ENCODE measurements at places on chromosomes 5 and 9.

GRCh38 chr5:78331523-78332080 is 28.8 kb upstream of the SCAMP1 start:
- DNase-seq: no peak
- H3K36me3 ChIP-seq: no peaks in the 10 kb centered on the region
- H3K27me3 ChIP-seq: peaks cover 4% of the 10 kb centered on the region
- no peak overlapping the region for H3K27ac ChIP-seq
- H3K4me3 ChIP-seq: no peak overlapping the region

DNA sequence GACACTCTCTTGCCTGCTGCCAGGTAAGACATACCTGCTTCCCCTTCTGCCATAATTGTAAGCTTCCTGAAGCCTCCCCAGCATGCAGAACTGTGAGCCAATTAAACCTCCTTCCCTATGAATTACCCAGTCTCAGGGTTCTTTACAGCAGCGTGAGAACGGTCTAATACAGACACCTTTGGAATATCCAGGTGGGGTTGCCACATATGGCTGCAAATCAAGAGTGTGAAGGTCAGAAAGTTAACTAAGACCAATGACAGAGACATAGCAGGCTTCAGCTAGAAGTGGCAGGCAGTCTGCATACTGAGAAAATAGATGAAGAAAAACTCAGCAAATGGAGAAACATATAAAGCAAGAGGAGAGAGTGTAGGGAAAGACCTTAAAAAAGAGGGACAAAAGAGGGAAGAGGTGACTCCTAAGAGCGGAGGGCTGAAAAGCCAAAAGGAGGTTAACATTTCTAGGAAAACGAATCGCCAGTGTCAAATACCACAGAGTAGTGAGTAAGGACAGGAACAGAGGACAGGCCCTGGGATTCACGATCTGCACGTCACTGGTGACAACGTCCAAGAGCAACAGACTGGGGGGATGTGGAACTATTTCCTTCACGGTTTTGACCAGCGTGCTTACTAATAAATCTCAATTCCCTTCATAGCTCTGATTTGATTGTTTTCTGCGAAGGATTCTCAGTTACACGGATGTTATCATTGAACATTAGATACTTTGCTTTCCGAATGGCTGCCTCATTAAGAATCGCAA is 1.7 kb upstream of the ACO1 start:
- H3K4me1 ChIP-seq: peaks cover 3% of the 10 kb centered on the region
- H3K27ac ChIP-seq: no peak overlapping the region

DNA sequence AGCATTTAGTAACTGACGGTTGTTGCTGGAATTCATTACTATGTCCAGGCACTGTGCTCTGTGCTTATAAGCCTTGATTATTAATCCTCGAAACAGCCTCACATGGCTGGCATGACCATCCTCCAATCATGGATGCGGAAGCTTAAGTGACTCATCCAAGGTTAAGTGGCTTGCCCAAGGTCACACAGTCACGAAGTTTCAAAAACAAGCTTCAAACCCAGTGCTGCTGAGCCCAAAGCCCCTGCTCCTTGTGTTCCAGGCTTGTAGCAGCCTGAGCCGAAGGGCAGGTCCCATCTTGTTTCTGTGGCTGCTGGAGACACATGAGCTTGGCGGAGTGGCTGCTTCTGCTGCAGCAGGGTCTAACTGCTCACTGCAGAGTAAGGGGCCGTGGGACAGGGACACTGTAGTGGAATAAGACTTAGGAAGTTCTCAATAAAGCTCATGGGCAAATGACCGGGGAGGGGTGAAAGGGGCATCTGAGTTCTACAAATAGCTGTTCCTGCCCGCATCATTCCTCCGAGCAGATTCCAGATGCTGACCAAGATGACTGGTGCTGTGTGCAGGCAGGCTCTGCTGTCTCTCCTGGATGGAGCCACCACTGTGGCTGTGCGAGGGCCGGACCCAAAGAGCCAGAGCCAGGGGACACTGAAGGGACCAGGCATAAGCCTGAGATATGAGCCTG is 32.4 kb downstream of the WHRN start:
- no peaks in the 10 kb centered on the region for H3K27me3 ChIP-seq
- no peak overlapping the region for H3K4me3 ChIP-seq
- H3K4me1 ChIP-seq: peaks cover 5% of the 10 kb centered on the region
- no peak overlapping the region for H3K27ac ChIP-seq
- H3K36me3 ChIP-seq: peaks cover 4% of the 10 kb centered on the region

DNA sequence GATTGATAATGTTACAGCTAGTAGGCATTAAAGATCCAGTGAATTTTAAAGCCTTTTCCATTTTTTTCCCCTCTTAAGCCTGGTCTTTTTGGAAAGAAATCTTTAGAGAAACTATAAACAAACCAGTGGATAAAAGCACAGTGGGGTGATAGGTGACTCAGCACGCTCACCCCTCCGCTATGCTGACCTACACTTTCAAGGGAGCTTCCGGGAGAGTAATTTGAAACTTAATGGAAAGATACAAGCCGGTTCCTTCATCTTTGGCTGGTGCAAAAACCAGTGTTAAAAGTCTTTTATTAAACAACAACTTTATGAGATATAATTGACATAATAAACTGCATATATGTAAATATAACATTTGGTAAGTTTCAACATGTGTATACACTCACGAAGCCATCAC is 27.0 kb upstream of the ALDOB start:
- no peaks in the 10 kb centered on the region for H3K36me3 ChIP-seq
- peaks cover 13% of the 10 kb centered on the region for H3K27me3 ChIP-seq
- no peak for DNase-seq
- H3K4me3 ChIP-seq: no peak overlapping the region
- H3K4me1 ChIP-seq: peaks cover 9% of the 10 kb centered on the region

DNA sequence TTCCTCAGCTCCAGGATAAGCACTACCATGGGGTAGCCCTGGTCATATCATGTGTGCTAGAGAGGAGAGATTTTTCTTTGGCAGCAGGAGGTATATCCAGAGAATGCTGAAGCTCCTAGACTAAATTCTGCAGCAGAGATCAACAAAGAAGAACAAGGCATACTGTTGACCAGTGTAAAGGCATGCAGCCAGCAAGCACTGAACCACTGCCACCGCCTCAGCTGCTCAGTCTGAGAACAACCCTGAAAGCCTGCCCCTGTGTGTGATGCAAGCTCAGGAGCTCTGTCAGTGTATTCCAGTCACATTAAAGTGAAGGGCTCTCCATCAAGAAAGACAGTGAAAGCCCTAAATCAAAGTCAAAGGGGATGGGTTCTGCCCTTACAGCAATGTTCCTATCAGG is 439.5 kb upstream of the CD180 start:
- no peak overlapping the region for H3K4me3 ChIP-seq
- H3K27me3 ChIP-seq: no peaks in the 10 kb centered on the region
- H3K4me1 ChIP-seq: peaks cover 10% of the 10 kb centered on the region
- no peak overlapping the region for H3K27ac ChIP-seq

GRCh38 chr5:169637549-169638121 is 560 bp downstream of the DOCK2 start:
- no peaks in the 10 kb centered on the region for H3K4me1 ChIP-seq
- no peak overlapping the region for H3K27ac ChIP-seq
- H3K4me3 ChIP-seq: no peak overlapping the region
- H3K27me3 ChIP-seq: peaks cover 62% of the 10 kb centered on the region

DNA sequence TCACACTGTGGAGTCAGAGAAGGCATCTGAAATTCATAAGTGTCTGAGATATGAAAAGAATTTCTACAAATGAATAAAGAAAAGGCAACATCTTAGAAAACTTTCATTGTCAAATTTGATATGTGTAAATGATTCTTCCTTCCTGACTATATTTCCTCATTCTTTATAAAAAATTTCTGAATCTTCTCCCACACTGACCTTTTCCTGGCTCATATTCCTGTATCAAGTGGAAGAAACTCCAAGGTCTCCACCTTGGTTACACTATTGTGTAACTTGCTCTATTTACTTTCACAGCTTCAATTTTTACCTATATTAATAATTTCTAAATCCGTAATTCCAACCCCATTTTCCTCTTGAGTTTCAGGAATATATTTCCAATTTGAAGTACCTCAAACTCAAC is 93.5 kb upstream of the FBXL7 start:
- H3K27me3 ChIP-seq: no peaks in the 10 kb centered on the region
- no peaks in the 10 kb centered on the region for H3K4me1 ChIP-seq
- H3K4me3 ChIP-seq: no peak overlapping the region
- H3K27ac ChIP-seq: no peak overlapping the region

DNA sequence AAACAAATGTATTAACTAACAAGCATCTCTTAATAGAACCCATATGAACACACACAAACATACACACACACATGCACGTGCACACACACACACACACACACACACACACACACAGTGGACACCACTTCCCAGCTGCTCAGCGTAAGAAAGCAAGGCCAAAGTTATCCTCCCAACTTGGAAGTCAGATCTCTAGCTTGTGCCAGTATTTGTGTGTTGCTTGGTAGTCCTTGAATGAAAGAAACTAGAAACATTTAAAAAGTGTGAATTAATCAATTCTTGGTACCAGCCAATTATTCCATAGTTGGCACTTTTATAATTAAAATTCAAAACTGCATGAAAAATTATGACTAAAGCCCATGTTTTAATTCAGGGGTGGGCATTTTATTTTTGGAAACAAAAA is 178.1 kb downstream of the TMEM161B start:
- H3K4me1 ChIP-seq: peaks cover 11% of the 10 kb centered on the region
- DNase-seq: no peak
- H3K36me3 ChIP-seq: no peaks in the 10 kb centered on the region
- H3K4me3 ChIP-seq: no peak overlapping the region

DNA sequence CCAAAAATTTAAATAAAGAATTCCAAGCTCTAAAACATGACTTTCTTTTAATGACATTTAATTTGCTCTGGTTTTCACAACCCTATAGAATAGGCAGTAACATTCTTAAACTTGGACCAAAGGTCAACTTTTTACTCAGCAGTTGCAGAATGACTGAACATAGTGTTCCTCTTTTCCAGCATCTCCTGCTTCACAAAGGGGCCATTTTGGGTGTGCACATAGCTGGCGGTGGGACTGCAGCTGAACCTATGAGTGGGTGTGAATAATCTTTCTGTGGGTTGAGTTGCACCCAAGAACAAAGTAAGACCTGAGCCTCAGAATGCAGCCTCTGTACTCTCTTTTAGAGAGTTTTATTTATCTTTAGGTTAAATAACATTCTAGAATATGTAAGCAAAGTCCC is 96.9 kb upstream of the HAPLN1 start:
- H3K4me1 ChIP-seq: no peaks in the 10 kb centered on the region
- no peak overlapping the region for H3K27ac ChIP-seq
- H3K4me3 ChIP-seq: no peak overlapping the region
- H3K36me3 ChIP-seq: no peaks in the 10 kb centered on the region

DNA sequence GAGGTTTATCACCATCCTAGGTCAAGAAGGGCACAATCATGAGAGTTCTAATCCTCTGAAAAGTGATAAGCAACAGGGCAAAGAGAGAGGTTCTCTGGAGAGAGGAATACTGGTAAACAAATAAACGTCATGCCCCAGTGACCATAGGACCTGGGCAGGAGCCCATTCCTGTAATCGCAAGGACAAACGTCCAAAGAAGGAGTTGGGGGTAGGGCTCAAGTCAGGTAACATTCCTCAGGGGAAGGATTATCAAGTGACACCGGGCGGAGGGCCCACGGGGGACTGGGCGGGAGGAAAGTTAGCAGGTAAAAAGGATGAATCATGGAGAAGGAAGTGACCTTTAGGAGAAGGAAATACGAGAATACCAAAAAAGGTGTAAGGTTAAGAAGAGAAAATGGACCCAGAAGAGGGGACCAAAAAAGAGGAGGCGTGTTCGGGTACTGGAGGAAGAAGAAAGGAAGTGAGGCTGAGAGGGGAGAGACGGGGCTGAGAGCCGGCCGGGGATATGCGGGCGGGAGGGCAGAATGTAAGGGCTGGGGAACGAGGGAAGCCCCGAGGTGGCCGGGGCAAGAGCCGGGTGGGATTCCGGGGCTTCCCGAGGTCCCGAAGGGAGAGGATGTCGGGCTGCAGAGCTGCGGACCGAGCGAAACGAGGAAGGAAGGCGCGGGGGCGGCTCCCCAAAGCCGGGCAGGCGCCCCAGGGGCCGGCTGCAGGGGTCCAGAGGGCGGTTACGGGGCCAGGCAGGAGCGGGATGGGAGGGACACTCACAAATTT is 583 bp downstream of the DIAPH1 start:
- peaks cover 13% of the 10 kb centered on the region for H3K36me3 ChIP-seq
- DNase-seq: no peak
- H3K27ac ChIP-seq: peak overlapping the region; percentile 98
- H3K27me3 ChIP-seq: no peaks in the 10 kb centered on the region
- H3K4me1 ChIP-seq: peaks cover 28% of the 10 kb centered on the region
- peak overlapping the region; percentile 97 for H3K4me3 ChIP-seq
